ENCODE measurements at places on chromosomes 7 and 10. TPM values are rescaled to one million over a fixed set of nuclear protein-coding genes. Genes with fewer than 3 reads are reported as not detected.

Gene TMEM270
- not detected for total RNA-seq

Gene RBP3
- total RNA-seq: not detected

Gene ECHDC3
- 31.6 TPM for total RNA-seq

Gene AKR1C3
- 1.2 TPM for total RNA-seq

Gene SFRP5
- total RNA-seq: not detected

Gene RBM20
- total RNA-seq: 3.3 TPM

Gene NME8
- not detected for total RNA-seq

Gene H2BK1
- total RNA-seq: not detected
